Gastroesophageal sphincter (tissue), 4 donors: ENCODE measurements at places on chromosomes 6 and 20.

GRCh38 chr20:53921443-53921973, 148.9 kb downstream of the BCAS1 start:
- ATAC-seq = no peak

DNA sequence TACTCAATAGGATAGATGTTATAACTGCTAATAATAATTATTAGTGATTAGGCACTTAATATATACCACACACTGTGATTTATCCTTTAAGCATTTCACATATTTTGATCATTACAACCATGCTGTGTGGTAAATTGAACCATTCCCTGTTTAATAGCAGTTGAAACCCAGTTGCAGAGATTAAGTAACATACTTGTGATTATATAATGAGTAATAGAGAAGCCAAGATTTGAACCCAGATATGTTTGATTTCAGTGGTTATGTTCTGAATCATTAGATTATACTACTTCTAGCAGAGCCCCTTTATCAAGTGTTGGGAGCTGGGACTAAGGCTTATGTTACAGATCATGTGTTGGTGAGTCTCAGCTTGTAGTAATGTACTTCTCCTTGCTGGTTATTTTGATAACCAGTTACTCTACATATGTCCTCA, 44.1 kb downstream of the STK4 start:
- ATAC-seq = no peak

DNA sequence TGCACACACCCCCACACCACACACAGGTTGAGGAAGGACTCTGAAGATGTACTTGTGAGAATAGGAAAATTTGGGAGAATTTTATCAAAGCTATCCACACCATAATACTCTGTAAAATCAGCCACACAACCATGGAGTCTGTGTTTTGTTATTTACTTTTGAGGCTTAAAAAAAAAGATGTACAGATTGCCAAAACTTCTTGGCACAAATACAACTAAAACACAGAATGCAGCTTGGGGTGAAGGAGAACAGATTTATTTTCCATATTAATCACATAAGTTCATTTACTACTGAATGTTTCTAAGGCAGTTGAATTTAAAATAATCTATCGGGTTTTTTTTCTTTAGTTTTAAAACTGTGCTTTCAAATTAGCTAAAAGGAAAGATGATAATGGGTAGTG, 32.8 kb upstream of the KCNQ5 start:
- ATAC-seq = no peak

DNA sequence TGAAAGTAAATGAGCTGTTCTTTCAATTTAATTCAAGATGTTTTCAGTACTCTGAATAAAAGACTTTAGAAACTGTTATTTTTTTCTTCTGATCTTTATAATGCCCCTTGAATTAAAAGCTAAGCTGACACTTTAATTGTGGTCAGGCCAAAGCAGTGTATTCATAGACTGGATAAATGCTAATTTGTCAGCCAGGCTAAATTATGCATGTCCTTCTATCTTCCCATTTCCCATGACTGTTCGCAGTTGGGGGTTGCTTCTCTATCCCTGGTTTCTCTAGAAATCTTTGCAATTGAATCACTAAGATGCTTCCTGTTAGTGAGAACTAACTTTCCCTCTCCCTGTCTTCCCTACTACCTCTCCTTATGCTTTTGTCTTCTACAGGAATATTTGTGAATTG, 396.2 kb downstream of the RFPL4B start:
- no peak for ATAC-seq

DNA sequence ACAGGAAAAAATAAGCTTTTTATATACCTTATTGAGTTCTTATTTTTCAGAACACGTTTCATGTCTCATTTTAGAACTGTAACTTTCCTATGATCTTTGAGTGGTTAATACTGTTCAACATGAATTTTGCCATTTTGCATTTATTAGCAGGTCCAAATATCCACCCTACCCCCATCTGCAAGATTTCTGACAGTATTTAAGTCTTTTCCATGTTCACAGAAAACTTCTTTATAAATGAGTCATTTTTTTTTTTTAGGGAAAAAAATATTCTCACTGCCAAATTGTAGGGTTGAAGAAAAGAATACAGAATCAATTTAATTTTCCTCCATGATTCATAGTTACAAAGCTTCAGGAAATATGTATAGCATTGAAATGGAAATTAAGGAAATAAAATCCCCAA, 101.8 kb downstream of the COL21A1 start:
- no peak for ATAC-seq

DNA sequence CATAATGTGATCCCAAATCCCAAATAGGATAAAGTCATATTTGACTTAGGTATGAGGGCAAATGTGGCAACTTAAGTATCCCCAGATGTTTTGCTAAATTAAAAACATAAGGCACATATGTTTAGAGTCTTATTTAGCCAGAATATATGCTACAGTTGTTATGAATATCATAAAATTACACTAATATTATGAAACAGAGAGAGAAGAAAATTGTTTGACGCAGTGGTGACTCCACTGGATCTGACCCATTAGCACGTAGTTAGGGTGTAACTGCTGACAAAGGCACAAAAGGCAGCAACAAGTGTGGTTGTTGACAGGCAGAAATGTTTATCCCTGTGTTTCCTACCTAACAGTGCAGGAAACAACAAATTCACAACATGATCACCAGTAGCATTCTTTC, 152.4 kb upstream of the THBS2 start:
- ATAC-seq = no peak

GRCh38 chr6:92050216-92050615, 1369.1 kb downstream of the EPHA7 start:
- no peak for ATAC-seq

DNA sequence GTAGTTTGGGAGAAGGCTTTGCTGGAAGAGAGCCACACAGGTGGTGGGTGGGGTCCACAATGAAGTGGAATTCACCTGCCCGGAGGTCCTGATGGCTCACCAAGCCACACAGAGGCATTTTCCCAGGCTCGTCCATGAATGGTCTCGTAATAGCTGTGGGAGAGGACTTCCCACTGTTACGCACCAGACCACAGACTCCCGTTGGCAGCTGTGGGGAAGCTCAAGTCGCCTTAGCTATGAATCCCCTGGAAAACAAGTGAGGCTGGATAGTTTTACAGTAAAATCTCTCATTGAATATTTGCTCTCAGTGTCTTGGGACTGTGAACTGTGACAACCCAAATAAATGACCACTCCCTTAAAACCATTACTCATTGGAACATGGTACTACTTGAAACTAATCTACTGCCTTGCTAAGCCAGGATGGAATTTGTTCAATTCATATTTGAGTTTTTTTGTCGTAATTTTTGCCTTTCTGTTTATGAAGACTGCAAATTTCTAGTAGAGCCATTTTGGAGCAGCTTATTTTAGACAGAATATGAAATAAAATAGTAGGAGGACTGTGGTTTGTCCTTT, 79.4 kb downstream of the JAG1 start:
- no peak for ATAC-seq

GRCh38 chr6:139939189-139939979, 564.9 kb upstream of the CITED2 start:
- ATAC-seq = no peak

- ATAC-seq = no peak
These were observed 136.5 kb upstream of the OLIG3 start for GRCh38 chr6:137630666-137631065.
